ENCODE measurements at places on chromosomes 3 and 15. TPM values are rescaled to one million over a fixed set of nuclear protein-coding genes. Genes with fewer than 3 reads are reported as not detected.

- DNase-seq = no peak
Observed at GRCh38 chr3:39176025-39176714, 16.2 kb downstream of the XIRP1 start.

The SEMA5B gene
- total RNA-seq = 0.14 TPM

DNA sequence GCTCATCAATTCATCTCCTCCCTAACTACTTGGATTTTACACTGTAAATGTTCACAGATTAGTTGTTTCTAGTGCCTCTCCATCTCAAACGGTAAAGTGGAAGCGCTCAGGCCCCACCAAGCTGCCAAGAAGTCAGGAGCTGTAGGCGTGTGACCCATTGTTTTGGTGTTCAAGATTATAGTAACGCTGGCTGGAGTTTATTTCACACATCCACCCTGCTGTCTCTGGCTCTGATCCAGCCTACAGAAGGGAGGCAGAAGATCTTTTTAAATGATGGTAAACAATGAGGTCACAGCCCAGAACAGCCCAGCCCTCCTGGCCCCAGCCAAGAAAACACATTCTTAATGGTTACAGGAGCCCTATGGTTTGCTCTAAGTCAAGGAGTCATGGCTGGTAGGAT, 25.7 kb upstream of the GALNT15 start:
- DNase-seq = no peak

The CILP gene
- total RNA-seq = 15.8 TPM

GRCh38 chr15:78044407-78045155, 32.9 kb downstream of the TBC1D2B start:
- no peak for DNase-seq

All from thoracic aorta (tissue), 2 donors.